NCI-H460 (cell line): ENCODE measurements at places on chromosomes 2 and 18. TPM values are rescaled to one million over a fixed set of nuclear protein-coding genes. Genes with fewer than 3 reads are reported as not detected.
A peak's percentile ranks its signal among the peaks of the same experiment; 100 is the strongest.

GRCh38 chr2:200609028-200609614 is 23.3 kb downstream of the AOX1 start:
- DNase-seq: no peak

MC4R gene
- not detected in 2 replicates for total RNA-seq

GRCh38 chr2:165563468-165564225 is 94.1 kb downstream of the CSRNP3 start:
- DNase-seq: no peak

GRCh38 chr18:42929857-42930256 is 185.6 kb downstream of the RIT2 start:
- no peak for DNase-seq

DNA sequence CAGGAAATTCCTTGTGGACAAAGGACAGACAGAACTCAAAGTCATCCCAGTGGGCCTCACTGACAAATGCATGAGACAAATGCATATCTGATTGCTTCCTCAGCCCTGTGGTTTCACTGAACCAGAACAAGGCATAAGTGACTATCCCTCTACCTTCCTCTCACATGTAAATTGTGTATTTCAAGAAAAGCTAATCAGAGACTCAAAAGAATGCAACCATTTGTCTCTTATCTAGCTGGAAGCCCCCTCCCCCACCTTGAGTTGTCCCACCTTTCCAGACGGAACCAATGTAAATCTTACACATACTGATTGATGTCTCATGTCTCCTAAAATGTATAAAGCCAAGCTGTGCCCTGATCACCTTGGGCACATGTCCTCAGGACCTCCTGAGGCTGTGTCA is 102.0 kb upstream of the TMEM200C start:
- DNase-seq: no peak

GRCh38 chr2:130842770-130843169 is 6.1 kb downstream of the ARHGEF4 start:
- no peak for DNase-seq

AUP1 gene
- 149 and 161 TPM in 2 replicates for total RNA-seq

- DNase-seq: no peak
These were observed 21.0 kb downstream of the MROH2A start for GRCh38 chr2:233799087-233799665.

DNA sequence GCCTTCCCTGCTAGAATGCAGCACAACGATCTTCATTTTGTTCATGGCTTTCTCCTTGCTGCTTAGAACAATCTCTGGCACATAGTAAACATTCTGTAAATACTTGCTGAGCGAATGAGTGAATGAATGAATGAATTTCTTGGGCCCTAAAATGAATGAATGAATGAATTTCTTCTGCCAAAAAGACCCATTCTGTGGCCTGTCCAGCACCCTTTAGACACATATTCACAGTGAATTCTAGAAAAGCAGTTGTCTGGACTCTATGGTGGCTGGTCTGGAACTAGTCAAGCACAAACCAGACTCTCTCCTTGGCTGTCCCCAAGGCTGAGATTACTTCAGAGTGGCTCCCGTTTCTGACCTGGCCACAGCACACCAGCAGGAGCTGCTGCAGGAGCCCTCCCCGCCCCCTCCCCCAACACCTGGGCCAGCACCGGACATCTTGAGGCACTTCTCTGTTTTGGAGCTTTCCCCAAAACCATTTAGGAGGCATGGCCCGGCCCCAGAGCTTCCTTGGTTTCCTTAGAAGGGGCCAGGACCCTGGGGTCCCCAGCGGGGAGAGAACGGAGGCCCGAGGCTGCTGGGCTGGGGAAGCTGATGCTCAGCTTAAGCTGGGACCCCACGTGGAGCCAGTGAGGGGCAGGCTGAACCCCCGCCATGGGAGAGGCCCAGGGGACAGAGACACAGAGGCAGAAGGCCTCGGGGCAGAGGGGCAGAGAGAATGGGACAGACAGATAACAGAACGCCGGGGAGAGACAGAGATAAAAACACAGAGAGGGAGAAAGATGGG is 159.0 kb downstream of the ZFP36L2 start:
- DNase-seq: no peak

- DNase-seq: no peak
These were observed 22.1 kb upstream of the SERTAD2 start for GRCh38 chr2:64675860-64676259.

GRCh38 chr2:11967946-11968465 is 221.6 kb downstream of the LPIN1 start:
- no peak for DNase-seq

DNA sequence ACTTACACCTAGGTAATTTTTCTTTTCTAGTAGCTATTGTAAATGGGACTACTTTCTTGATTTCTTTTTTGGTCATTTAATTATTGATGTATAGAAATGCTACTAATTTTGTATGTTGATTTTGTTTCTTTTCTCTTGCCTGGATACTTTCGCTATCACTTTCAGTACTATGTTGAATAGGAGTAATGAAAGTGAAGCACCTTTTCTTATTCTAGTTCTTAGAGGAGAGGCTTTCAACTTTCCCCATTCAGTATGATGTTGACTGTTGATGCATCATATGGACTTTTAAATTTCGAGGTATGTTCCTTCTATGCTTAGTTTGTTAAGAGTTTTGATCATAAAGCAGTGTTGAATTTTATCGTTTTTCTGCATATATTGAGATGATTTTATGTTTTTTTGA is 142.5 kb downstream of the CDH19 start:
- no peak for DNase-seq

DNA sequence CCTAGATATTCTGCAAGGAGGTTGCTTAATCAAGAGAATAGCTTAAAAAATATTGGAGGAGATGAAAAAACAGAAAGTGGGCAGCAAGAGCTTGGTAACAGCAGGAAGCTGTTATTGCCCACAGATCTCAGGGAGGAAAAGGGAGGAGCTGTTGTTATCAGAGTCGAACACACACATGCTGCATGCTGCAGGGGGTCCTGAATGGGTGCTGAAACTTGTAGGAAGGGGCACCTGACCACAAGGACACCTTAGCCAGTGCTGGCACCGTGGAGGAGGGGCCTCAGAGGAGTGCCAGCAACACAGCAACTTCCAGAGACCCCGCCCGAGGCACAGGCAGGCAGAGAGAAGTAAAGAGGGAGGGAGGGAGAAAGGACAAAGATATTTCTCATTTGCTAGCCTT is 332.9 kb downstream of the SOCS6 start:
- DNase-seq: no peak

SCN9A gene
- total RNA-seq: 45.1 and 58.6 TPM in 2 replicates

ITGB6 gene
- not detected in 2 replicates for total RNA-seq

DNA sequence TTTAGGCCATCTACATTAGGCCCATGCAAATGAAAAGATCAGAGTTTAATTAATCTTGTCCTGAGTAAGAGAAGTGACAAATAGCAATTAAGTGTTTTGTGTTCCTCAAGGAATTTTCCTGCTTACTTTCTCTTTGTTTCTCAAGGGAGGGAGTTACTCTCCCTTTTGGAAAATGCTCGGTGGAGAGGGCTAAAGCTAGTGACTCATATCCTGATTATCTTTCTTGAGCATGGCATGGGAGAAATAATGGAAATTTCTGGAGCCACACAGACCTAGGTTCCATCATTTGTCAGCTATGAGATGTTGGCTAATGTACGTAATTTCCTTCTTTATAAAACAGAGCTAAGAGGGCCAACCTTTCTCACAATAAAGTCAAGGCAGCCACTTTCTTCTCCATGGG is 177.1 kb downstream of the ETAA1 start:
- DNase-seq: no peak

DSC1 gene
- total RNA-seq: 0.10 and 0.14 TPM in 2 replicates

GRCh38 chr2:216371721-216372702 is at the start of gene MARCHF4:
Gene MARCHF4, minus strand, starts transcription at chr2:216372483. Its CDS starts 2,223 bp downstream, at chr2:216370260.
- peak; percentile 65 for DNase-seq

GRCh38 chr2:126381091-126381490 is 274.9 kb upstream of the GYPC start:
- DNase-seq: no peak

- DNase-seq: no peak
These were observed 137.8 kb downstream of the TRIM43 start for GRCh38 chr2:95729597-95729955.

GRCh38 chr2:51921076-51921475 is 889.1 kb upstream of the NRXN1 start:
- DNase-seq: no peak

- DNase-seq: no peak
These were observed 129.3 kb downstream of the PRKCE start for GRCh38 chr2:45780541-45781463.

- no peak for DNase-seq
These were observed at the start of gene CNTNAP5 for GRCh38 chr2:124025171-124025580. Gene CNTNAP5, plus strand, starts transcription at chr2:124025287. Its CDS starts 364 bp downstream, at chr2:124025651.

DNA sequence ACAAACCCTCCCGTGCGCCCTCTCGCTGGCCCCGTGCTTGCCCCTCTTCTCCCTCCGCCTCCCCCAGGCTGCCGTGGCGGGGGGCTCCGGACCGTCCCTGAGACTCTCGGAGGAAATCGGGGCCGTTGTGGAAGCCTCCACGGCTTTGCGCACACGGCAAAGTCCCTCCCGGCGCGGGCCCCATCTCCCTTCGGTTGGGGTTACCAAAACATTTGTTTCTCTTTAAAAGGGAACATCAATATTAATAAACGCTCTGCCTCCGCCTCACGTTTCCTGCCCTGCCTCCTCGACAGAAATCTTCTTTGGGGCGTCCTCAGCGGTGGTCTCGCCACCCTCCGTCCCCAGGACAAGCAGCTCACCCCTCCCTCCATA is 3.8 kb downstream of the PAX3 start:
- no peak for DNase-seq

DNA sequence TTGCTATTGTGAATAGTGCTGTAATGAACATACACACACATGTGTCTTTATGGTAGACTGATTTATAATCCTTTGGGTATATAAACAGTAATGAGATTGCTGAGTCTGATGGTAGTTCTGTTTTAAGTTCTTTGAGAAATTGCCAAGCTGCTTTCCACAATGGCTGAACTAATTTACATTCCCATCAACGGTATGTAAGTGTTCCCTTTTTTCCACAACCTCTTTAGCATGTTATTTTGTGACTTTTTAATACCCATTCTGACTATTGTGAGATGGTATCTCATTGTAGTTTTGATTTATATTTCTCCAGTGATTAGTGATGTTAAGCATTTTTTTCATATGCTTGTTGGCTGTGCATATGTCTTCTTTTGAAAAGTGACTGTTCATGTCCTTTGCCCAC is 86.7 kb downstream of the TTC27 start:
- no peak for DNase-seq

- no peak for DNase-seq
These were observed 2.1 kb upstream of the WNT6 start for GRCh38 chr2:218857371-218858137.

CFC1 gene
- not detected in 2 replicates for total RNA-seq

DNA sequence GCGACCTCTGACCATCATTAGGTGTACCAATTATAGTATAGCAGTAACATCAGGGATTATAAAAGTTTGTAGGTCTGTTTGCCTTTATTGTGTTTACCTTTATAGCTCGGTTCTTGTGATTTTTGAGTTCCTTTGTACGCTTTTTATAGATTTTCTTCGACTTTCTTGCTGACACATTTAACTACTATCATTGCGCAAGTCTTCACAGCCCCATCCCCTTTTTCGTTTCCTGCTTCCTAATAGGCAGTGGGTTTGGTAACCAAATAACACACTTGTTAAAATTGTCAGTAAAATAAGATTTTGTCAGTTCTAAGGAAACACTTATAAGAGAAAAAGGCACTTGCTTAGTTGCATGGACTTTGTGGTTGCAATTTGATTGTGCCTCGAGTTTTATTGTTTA is 541.5 kb downstream of the LRP1B start:
- DNase-seq: no peak

GRCh38 chr2:229955663-229956062 is 33.4 kb downstream of the FBXO36 start:
- DNase-seq: no peak

- no peak for DNase-seq
These were observed 9.5 kb upstream of the PROC start for GRCh38 chr2:127408807-127409099.

TFCP2L1 gene
- 0.02 and 0.09 TPM in 2 replicates for total RNA-seq

DNA sequence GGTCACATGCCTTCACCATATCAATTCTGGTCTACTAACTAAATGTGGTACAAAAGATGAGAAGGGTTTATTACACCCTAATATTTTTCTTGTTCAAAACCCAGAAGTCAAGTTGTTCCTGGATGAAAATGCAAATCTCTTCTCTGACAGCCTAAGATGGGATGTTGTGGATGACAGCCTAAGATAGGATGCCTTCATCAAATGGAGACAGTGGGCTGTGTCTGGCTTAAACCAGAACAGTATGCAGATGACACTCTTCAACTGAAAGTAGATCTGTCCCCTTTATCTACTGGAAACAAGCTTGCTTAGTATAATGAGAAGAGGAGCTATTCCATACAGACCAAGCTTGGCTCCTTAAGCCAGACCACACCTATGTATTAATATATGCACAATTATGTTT is 17.7 kb downstream of the NXPH2 start:
- no peak for DNase-seq

INPP5D gene
- 0.79 and 1.3 TPM in 2 replicates for total RNA-seq

CNRIP1 gene
- total RNA-seq: 6.2 and 7.3 TPM in 2 replicates
